Activated effector memory CD4-positive, alpha-beta T cell treated with anti-CD3 and anti-CD28 coated beads, Interleukin-2, amount 50 U/mL, for 16 hours (primary cell): ENCODE measurements at places on chromosomes 12 and 14.
A peak's percentile ranks its signal among the peaks of the same experiment; 100 is the strongest.

DNA sequence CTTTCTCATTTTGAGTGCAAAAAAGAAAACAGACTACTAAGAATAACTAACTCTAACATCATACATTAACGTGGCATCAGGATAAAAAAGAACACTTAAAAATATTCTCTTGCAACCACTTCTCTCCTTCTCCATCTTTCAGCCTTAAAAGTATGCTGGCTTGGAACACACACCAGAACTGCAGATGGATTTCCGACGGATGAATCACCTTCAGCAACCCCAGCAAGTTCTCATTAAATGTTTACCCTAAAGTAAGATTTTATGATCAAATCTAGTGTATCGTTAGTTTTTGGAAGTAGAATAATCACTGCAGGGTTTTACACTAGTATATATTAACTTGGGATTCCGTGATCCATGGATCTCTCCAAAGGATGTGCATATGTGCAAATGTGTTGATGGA is 1.2 kb downstream of the NEK9 start:
- DNase-seq = no peak

DNA sequence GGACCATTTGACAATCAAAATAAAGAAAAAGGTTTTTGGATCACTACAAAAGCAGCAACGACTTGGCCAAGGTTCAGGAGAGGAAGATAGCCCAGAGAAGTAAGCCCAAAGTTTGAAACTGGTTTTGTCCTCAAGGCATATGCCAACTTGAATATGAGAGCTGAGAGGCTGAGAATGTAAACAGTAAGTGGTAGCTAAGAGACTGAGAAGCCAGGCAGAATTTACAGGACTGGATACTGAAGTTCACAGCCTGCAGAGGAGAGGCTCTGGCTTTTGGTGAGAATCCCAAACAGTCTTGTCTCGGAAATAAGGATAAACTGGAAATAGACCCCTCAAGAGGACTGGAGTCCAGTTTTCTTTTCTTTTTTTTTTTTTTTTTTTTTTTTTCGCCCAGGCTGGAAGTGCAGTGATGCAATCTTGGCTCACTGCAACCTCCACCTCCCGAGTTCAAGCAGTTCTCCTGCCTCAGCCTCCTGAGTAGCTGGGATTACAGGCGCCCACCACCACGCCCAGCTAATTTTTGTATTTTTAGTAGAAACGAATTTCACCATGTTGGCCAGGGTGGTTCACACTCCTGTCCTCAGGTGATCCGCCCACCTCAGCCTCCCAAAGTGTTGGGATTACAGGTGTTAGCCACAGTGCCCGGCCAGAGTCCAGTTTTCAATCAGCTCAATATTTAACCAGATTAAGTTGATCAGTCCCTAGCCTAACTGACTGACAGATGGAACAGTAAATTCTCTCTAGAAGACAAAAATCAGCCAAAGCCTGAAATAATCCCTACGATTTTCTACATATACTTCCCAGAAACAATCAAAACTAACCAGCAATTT is 82.6 kb upstream of the COCH start:
- no peak for DNase-seq

DNA sequence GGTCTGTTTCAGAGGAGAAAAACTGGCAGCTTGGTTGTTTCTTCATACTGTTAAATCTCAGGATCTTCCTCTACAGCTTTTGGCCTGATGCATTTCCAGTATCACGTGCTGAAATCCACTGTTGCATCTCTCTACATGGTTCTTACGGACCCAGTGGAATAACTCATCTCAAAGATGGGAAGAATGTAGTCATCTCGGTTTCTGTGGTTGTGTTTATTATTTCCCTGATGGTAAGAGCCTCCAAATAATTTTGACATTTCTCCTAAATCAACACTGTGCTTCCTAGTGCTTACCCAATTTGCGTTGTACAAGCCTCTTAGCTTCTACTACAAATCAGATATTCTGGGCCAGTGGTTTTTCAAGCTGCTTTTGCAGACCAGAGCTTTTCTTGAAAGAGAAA is 812.8 kb downstream of the C12orf50 start:
- no peak for DNase-seq

DNA sequence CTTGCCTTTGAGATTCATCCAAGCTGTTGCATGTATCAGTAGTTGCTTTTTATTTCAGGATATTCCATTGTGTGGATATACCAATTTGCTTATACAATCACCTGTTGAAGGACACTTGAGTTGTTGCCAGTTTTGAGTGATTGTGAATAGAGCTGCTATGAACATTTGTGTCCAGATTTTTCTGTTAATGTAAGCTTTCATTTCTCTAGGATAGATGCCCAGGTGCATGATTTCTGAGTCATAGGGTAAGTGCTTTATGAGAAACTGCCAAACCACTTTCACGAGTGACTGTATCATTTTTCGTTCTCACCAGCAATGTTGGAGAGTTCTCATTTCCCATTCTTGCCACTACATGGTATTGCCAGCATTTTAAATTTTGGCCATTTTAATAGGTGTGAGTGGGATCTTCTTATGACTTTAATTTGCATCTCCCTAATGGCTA is 434.6 kb upstream of the RGS6 start:
- DNase-seq = no peak

DNA sequence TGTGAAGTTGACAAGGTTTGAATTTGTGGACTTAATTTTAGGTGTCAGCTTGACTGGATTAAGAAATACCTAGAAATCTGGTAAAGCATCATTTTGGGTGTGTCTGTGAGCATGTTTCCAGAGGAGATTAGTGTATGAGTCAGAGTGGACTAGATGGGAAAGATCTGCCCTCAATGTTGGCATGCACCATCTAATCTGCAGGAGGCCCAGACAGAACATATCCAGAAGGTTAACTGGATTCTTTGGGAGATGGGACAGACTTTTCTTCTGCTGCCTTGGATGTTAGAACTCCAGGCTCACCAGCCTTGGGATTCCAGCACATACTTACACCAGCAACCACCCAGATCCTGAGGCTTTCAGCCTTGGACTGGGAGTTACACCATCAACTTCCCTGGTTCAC is 14.1 kb downstream of the SGPP1 start:
- no peak for DNase-seq

- DNase-seq = no peak
These were observed 23.1 kb upstream of the STRAP start for GRCh38 chr12:15859116-15859515.

GRCh38 chr12:117688446-117688845 is 280.3 kb downstream of the KSR2 start:
- no peak for DNase-seq

DNA sequence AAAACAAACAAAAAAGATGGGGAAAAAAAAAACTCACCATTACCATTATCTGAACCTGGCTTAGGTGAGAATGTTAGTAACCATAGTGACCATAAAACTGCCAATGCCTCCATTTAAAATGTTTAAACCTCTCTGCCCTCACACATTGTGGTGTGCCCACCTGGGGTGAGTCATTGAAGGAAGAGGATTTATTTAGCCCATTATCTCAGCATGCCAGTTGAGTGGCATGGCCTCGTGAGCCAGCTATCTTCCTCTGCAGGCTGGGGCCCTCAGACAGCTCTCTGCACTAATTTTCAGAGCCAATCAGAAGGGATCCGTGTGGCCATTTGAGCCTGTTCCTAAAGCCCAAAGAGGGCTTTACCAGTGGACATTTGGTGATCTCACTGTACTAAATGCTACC is 81.8 kb upstream of the CCDC198 start:
- DNase-seq = no peak

DNA sequence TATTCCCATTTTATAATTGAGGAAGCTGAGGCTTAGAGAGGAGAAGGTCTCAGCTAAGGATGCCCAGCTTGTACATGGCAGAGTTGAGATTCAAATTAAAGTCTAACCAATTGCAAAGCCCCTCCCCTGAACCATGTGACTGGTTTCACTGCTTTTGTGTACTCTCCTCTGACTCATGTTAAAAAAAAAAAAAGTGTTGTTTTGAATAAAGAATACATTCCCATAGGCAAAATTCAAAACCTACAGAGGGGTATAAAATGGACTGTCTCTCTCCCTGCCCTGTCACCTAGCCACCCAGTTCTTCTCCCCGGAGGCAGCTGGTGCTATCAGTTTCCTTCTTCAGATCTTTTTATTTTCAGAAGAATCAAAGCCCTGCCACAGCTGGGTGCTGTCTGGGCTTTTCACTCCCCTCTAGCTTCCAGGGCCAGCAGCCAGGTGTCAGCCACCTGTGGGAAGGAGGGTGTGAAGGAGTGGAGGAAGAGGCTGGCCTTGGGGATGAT is 5.4 kb downstream of the PSMD9 start:
- DNase-seq = no peak

GRCh38 chr14:67140556-67140955 is 48.7 kb upstream of the GARIN2 start:
- no peak for DNase-seq

- DNase-seq = peak; percentile 72
These were observed 54.2 kb downstream of the RPAP3 start for GRCh38 chr12:47651368-47652254.

GRCh38 chr14:71701990-71702389 is 230.2 kb upstream of the RGS6 start:
- no peak for DNase-seq

DNA sequence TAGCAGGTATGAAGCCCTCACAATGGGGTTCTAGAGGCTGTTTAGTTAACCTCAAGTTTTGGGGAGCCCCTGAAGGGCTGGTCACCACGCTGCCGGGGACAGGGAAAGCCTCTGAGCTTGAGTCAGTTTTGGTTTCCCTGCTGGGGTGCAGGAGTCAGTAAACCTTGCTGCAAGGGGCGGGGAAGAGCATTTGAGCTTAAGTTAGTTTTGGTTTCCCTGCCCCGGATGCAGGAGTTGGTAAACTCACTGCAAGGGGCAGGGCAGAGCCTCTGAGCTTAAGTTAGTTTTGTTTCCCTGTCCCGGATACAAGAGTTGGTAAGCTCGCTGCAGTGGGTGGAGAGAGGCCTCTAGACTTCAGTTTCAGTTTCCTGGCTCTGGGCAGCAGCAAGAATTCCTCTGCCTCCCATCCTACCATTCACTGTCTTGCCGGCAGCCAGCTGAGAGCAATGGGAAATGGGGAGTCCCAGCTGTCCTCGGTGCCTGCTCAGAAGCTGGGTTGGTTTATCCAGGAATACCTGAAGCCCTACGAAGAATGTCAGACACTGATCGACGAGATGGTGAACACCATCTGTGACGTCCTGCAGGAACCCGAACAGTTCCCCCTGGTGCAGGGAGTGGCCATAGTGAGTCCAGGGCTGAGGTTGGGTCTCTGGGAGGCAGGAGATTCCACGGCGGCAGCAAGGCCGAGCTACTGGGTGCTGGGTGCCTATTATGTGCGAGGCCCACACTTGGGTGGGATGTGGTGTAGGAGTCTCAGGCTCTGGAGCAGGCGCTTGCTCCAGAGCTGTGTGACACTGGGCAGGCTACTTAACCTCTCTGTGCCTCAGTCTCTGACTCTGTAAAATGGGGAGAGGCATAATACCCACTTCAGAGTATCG is at the start of gene OAS2:
Gene OAS2, plus strand, starts transcription at position 357 of the 878 bp plus-strand sequence. Its CDS starts 90 bp downstream, at position 447.
- peak; percentile 90 for DNase-seq

- no peak for DNase-seq
These were observed 108.5 kb upstream of the SOX5 start for GRCh38 chr12:24057920-24058476.

DNA sequence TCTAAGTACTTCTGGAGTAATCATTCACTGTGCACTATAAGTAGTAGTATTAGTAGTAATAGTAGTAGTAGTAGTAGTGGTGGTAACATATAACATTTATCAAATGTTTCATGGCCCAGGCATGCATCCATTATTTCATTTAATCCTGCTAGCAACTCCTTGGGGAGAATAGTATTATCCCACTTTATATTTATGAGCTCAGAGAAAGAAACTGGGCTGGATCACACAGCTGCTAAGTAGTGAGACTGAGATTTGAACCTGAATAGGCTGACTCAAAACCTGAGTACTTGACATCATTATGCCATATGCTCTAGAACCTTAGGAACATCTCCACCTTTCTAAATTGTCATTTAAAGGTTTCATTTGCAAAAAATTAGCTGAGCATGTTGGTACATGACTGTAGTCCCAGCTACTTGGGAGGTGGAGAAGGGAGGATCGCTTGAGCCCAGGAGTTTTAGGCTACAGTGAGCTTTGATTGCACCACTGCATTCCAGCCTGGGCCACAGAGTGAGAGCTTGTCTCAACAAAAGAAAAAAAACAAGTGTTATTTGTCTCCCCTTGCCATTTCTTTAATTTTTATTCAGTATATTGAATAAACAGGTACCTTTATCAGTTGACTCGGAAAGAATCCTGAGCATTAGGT is 11.4 kb upstream of the NID2 start:
- no peak for DNase-seq

DNA sequence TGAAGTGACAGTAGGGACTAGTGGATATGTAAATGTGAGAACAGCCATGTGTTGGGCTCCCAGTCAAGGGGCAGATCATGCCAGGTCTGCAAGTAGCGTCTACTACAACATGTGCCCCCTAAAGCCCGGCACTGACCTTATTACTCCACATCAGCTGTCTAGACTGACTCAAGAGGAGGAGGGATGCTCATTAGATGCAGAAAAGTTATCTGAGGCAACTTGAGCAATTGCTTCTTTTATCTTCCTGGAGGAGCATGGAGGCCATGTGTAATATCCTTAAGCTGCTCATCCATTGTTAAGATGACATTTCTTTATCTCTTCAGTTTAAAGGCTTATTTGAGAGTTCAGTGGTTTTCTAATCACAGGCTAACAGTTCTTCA is 404.7 kb upstream of the FLRT2 start:
- DNase-seq = no peak

DNA sequence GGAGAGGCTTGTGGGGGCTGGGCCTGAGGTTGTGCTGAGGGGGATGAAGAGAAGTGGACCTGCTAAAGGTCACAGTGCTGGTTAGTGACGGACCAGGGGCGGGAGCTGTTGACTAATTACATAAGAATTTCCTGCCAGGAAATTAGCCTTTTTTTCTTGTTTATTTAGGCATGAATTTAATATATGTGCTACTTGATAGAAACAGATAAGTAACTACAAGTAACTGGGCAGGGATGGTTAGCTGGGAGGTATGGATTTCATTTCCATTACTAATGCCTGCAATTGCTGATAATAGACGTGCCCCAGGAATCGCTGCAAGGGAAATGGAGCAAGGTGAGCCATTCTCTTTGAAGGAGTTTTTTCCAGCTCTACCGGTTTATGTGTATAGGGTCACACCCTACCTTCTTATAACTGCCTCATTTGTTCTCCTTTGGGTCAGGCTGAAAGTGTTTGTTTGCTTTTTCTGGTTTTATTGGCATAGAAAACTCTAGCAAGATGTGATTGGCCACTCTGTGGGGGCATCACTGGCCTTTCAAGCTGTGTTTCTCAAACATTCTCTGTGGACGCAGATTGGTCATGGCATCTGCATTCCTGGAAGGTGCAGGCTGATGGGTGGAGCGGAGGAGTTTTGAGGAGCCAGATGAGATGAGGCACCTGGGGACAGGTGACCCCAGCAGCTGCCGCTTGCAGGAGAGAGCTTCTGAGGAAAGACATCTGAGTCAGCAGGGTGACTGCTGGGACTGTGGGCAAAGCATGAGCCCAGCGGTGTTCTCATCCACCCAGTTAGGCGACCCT is 19.0 kb upstream of the GPRC5A start:
- no peak for DNase-seq

DNA sequence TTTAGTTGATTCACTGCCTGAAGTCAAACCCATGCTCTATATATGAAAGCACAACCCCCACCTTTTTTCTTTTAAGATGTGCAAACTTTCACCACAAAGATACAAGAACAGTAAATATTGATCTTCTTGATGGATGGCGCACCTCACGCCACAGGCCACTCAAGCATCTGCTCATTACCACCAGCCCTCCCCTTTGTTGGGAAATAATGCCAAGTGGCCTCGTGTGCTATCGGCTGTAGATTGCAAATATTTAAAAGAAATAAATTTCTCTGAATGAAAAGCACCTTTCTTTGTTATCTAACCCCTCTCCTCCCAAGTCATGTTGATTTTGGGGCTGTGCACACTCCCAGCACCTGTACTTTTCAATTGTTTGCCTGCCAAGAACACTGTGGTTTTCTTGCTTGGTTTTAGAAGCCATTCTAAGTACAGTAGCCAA is 122.7 kb downstream of the C12orf42 start:
- no peak for DNase-seq
